CD4-positive, alpha-beta T cell treated with Interleukin-4 for 4 hours (primary cell): ENCODE measurements at places on chromosomes 4 and X.

GRCh38 chr4:55949482-55949802 is 697 bp downstream of the CEP135 start:
- DNase-seq = no peak

- no peak for DNase-seq
Measured at GRCh38 chr4:25873632-25874129, 10.9 kb upstream of the SEL1L3 start.

DNA sequence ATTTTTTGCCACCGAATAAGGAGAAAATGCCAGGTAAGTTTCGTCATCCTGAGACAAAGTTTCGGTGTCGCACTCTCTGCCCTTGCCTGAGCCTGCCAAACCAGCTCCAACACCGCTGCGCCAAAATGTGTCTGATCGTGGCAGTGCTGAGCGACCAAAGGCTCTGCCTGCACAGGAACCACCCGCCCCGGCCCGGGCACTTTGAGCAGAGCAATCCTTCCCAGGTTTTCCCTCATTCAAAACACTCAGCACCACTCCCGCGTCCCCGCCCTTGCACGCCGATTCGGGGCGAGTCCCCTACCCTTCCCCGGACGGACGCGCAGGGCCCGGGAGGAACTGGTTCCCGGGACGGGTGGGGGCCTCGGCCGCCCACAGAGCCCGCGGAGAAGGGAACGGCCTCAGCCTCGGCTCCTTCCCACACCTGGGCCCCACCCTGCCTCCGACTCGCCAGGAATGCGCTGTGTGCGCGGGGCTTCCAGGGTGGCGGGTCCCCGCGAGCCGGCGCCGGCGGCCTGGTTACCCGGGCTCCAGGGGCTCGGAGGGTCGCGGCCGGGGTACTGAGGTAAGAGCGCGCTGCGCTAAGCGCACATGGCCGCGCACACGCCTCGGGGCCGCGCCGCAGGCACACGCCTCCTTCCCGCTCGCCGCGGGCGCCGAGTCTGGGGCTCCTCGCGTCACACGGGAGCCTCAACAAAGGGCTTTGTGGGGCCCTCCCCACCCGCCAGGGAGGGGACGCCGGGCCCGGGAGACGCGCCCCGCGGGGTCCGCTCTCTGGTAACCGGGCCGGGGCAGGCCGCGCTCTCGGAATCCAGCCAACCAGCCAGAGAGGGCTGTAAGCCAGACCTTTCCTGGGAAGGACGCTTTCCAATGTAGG is at the start of gene C4orf36:
Gene C4orf36, minus strand, starts transcription at position 661 of the 874 bp plus-strand sequence. CDS start 902 bp downstream, outside the sequence.
- DNase-seq = no peak

- DNase-seq = no peak
Measured at GRCh38 chrX:72122621-72123337, 8.9 kb downstream of the RTL5 start.

GRCh38 chr4:113884655-113885054 is 94.8 kb downstream of the ARSJ start:
- DNase-seq = no peak

DNA sequence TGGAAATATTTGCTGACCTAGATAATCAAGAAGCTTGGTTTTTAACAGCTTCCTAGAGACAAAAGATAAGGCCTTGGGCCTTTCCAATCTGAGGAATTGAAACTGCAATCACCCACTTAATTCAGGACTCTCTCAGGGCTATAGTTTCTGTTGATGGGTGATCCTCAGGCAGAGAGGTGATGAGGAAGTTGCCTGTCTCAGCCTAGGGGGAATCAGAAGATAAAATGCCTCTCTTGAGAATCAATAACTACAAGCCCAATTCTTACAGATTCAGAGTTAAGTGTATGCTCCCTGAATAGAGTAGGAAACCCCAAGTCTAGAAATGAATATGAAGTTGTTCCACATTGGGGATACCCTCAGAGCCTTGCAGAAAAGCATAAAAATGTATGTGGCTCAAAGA is 45.5 kb downstream of the NFKB1 start:
- DNase-seq = no peak

DNA sequence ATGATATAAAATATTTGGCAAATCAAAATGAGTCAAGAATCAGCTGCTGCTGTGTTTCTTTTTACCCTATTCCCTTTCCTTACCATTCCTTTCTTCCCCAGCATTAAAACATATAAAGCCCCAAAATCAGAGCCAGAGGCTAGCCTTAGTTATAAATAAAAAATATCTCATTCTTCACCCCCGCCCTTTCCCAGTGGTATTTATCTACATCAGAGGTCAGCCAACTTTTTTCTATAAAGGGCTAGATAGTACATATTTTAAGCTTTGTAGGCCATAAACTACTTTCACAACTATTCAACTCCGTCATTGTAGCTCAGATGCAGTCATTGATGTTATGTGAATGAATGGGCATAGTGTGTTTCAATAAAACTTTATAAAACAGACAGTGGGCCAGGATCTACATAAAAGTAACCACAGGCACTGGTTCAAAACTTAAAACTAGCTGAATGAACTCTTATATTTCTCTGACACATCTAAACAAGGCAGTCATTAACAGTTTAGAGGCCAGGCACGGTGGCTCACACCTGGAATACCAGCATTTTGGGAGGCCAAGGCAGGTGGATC is 30.5 kb upstream of the TCEANC start:
- DNase-seq = no peak

DNA sequence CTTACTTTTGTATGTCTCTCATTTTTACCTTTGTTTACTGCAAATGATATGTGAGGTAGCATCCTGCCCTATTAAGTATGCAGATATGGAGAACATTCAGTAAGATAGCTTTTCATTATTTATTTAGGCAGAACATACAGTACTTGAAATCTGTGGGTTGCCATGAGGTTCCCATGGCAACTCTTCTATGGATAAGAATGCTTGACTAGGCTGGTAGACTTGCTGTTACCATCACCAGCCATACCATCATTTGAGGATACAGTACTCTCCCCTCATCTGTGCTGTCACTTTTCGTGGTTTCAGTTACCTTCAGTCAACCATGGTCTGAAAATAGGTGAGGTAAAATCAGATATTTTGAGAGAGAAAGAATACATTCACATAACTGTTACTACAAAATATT is 56.7 kb downstream of the NAF1 start:
- no peak for DNase-seq

DNA sequence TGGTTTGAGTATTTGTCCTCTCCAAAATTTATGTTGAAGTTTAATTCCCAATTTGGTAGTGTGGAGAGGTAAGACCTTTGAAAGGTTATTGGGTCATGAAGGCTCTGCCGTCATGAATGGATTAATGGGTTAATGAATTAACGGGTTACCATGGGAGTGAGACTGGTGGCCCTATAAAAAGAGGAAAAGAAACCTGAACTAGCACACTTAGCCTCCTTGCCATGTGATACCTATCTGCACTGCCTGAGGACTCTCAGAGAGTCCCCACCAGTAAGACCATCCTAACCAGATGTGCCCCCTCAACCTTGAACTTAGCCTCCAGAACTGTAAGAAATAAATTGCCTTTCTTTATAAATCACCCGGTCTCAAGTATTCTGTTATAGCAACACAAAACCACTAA is 39.3 kb downstream of the PAGE1 start:
- no peak for DNase-seq

DNA sequence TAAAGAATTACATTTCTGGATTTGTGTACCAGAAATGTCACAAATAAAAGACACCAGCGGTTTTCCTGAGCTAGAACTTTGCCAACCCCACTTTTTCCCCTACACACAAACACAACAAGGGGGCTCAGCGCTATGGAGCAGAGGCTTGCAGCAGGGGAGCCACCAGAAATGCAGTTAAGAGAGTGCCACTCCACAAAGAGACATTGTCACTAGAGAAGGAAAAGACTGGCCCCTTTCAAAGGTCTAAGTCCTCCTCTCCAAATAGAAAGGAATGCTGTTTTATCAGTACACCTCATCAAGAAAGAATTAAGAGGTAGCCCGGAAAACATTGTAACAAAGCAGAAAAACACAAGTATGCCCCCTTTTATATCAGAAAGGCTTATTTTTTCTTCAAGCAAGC is 419.5 kb downstream of the HNRNPD start:
- no peak for DNase-seq

DNA sequence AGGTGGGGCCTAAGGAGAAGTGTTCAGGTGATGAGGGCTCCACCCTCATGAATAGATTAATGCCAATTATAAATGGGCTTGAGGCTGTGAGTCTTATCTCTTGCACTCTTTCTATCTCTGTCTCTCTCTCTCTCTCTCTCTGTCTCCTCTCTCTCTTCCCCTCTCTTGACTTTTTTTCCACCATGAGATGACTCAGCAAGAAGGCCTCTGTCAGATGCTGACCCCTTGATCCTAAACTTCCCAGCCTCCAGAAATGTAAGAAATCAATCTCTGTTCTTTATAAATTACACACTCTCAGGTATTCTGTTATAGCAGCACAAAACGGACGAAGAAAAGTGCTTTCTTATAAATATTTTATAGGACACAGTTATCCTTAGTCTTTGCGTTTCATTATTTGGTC is 184.9 kb upstream of the PCDH7 start:
- no peak for DNase-seq

- DNase-seq = no peak
Measured at GRCh38 chrX:42954880-42955279, 176.9 kb upstream of the PPP1R2C start.

- no peak for DNase-seq
Measured at GRCh38 chr4:56662782-56663468, 18.2 kb downstream of the HOPX start.

- DNase-seq = no peak
Measured at GRCh38 chr4:16785793-16786527, 112.5 kb downstream of the LDB2 start.

DNA sequence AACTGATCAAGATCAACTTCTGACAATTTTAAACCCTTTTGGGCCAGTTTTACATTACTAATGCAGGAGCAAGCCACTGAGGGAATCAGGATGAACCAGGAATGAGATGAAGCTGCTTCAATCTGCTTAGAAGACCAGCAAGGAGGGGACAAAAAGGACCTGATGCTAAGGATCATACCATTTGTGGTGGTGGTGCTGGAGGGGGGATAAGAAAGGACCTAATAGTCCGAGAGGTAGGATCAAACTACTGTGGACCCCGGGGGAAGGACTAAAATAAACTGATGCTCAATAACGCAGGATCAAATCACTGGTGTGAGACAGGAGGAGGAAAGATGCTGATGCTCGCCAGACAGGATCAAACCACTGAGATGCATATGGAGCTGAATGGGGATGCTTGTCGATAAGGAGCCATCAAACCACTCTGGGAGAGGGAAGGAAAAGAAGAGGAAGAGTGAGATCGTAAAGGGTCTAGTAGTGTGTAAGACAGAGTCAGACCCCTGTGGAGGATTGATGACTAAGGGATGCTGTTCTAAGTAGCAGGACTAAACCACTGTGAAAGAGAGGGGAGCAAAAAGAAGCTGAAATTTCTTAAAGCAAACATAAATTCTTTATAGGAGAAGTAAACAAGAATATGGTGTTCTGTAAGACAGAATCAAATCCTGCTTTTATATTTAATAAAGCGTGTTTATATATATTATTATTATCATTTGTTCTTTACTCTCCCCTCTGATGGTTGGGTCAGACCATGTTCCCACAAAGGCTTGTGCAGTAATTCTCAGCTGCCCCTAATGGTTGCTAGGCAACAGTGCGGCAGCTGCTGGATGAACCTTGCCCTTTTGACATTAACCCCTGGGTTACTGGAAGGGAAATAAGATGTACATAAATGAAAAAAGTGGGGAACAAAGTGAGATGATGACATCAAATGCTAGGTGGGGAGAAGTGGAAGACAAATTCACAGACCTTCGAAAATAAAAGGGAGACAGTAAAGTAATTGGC is 432.5 kb upstream of the FGF16 start:
- DNase-seq = no peak

DNA sequence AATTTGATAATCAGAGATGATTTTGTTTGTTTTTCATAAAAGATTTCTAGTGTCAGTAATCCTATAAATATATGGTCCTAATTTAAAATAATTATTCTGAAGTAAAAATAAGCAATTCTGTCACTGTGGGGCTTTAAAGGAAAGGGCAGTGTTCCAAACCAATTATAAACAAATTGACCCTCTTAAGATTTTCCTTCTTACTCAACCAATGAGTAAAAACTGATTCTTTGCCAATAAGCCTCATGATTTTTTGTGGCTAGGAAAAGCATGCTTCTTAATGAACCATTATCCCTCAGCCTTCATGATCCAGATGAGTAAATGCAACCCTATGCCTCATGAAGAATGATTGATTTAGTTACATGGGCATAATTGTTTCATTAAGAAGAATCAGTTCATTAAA is 1010.4 kb downstream of the ADGRL3 start:
- no peak for DNase-seq

- no peak for DNase-seq
Measured at GRCh38 chr4:58734030-58734674, 1624.0 kb upstream of the IGFBP7 start.

DNA sequence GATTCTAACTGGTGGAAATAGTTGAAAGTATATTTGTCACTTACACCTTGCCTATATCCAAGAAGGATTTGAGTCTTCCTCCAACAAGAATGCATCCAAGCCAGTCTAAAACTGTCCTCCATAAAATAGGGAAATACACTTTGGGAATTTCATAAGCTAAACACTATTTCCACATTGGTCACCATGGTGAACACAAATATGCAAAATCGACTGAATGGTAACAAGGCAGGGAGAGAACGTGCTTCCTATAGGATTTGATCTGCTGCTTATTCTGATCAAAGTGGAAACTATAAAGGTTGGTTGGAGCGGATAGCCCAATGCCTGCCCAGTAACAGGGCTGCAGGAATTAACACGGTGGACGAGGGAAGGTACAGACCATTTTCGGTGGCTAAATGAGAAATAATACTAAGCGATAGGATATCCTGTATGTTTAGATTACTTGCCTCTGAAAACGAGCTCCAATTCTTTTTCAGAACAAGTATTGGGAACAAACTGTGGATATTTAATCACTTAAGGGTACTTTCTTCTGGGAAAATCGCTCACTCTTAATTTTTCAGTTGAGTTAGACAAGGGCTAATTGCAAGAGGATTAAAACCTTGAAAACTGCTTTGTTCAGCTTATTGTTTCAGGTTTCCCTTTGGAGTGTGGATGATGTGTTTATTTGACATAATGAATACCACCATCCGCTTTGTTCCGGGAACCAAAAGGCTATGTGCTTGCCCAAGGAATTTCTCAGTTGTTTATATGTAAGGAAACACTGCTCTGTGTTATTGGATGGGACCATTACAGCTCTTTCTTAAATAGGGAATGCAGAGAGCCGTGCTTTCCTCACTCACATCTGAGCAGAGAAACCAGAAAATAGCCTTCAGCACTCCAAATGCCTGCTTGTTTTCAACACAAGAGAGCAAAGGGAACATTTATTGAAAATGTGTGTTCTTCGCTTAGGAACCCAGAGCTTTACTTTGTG is 194.4 kb downstream of the CBR4 start:
- no peak for DNase-seq

GRCh38 chrX:104370089-104370488 is 115.4 kb upstream of the ESX1 start:
- no peak for DNase-seq

DNA sequence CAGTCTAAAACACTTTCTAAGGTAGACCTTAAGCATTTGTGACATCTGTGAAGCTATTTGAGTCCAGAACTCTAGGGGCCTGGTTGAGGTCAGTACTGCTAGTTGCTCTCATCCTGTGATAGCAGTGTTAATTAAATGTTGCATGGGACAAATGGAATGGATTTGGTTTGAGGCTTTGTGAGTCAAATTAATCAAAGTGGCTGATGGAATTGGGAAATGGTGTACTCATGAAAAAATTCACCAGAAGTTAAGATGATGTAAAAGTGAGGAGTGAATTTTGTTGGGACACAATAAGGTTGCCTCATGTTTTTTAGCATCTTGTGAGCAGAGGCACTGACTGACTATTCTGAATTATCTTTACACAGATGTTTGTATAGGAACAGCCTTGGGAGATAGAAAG is 99.2 kb upstream of the ARSJ start:
- no peak for DNase-seq
